GM13977 (cell line): ENCODE measurements at places on chromosomes 7 and 10.

GRCh38 chr7:27423290-27423689, 180.7 kb downstream of the EVX1 start:
- no peak for DNase-seq

DNA sequence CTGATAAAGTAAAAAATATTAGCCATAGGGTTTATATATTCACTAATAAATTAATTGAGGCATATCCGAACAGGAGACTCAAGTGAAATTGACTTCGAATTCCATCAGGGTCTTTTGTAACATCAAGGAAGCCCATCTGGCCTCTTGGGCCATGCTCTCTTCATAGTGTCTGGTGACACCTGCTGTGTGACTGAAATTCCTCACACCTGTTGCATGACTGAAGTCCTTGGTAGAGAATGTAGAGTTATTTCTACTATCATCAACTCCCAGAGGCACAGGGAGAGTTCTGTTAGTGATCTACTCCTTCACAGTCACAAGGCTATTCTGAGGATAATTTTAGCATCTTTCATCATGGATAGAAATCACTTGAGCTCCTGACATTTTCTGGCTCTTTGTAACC, 138.3 kb upstream of the LSM8 start:
- DNase-seq: no peak

- DNase-seq: no peak
Measured at GRCh38 chr10:3834404-3834803, 49.4 kb upstream of the KLF6 start.

- no peak for DNase-seq
Measured at GRCh38 chr10:100687143-100688003, 58.0 kb upstream of the PAX2 start.

GRCh38 chr10:31875608-31876007, 53.0 kb downstream of the ARHGAP12 start:
- DNase-seq: no peak

- no peak for DNase-seq
Measured at GRCh38 chr10:61606959-61607907, 55.5 kb upstream of the CABCOCO1 start.

DNA sequence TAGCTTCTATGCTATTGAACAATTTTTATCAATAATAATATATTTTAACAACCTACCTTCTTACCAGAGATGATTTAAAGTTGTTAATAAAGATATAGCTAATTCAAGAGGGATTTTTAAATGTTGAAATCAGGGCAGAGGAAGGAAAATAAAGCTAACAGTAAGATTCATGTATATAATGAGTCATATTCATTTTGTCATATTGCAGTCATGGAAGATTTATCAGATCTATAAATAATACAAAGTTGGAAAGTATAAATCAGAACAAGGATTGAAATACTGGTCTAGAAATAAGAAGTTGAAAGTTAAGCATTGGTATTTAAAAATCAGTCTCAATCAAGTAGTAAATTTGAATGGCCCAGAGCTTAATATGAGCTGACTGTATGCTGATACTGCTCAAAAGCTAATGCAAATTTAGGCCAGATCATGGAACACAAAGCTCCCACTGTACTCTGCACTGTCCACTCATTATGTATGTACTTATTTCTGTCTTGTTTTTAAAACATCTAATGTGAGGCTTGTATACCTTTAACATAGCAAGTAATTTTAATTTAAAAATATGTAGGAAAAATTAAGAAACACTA, 196.9 kb downstream of the ZEB1 start:
- DNase-seq: no peak

DNA sequence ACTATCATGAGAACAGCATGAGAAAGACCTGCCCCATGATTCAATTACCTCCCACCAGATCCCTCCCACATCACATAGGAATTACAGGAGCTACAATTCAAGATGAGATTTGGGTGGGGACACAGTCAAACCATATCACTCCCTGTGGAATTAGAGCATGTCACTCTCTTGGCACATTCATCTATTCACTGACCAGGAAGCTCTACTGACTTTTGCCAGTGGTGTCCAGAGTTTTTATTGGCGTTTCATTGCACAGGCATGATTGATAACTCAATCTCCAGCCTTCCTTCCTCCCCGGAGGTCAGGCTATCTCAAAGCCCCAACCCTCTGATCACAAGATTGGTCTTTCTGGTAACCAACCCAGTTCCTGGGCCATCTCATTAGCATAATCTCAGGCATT, 478.9 kb upstream of the NRP1 start:
- DNase-seq: no peak

DNA sequence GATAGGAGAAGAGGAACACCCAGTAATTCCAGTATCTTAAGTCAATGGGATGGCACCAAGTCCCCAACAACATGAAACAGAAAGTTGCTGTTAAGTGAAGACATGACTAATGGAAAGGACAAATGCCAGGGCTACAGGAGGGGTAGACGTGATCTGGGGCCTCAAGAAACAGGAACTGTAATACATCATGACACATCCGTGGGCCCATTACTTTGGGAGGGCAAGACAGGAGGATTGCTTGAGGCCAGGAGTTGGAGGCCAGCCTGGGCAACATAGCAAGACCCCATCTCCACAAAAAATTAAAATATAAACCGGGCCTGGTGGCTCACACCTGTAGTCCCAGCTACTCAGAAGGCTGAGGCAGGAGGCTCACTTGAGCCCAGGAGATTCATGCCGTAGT, 408.6 kb upstream of the PRKCQ start:
- no peak for DNase-seq

DNA sequence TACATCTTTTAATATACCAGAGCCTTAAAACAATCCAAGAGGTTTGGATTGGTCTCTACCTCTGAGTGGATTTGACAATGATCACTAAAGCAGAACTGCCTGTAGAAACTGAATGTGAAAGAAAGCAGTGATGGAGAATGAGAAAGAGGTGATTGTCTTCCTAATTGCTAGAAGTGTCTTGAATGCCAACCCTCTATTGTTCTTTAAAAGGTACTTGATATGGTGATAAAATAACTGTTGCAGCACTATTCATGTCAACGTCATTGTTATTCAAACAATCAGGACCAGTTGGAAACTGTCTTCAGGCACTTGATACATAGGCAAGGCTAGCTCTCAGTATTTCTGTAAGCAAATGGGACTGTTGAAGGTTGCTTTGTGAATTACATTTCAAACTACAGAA, 47.9 kb upstream of the ITPRID1 start:
- DNase-seq: no peak

GRCh38 chr7:28224172-28224571, 43.6 kb upstream of the JAZF1 start:
- no peak for DNase-seq

GRCh38 chr10:108616559-108617285, 1306.6 kb downstream of the XPNPEP1 start:
- no peak for DNase-seq

DNA sequence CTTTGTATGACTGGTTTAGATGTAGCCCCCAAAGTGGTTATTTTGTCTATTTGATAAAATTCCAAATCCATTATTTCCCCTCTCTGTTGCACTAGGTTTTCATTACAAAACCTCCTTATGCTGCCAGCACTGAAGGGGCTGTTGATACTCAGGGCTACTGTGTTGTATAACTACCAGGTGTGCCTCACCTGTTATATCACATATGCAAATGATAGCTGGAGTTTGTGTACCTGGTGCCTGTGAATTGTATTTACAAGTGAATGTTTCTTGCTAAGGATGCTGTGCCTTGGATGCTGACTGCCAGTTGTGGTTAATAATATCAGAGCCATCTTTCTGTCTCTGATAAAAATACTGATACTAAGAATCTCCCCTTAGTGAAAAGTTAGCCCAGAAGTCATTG, 84.8 kb upstream of the CCDC6 start:
- no peak for DNase-seq

- DNase-seq: no peak
Measured at GRCh38 chr10:14798636-14799035, 23.9 kb upstream of the FAM107B start.

- no peak for DNase-seq
Measured at GRCh38 chr7:105353752-105354328, 34.9 kb downstream of the SRPK2 start.

DNA sequence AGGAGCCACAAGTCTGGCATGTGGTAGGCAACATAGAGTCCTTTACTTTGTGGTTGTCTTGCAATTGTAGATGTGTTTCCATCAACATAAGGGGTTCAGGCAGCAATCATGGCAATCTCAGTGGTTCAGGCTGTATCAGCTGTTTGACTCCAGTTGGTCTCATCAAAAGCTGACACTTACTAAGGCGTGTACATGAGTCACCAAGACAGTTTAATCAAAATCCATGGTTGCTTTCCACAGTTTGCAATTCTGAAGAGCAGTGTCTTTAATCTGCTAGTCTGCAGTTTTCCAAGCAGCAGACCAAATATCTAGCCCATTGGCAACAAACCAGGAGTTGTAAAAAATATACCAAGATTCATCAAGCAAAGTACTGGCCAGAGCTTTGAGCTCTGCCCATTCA, 210.2 kb downstream of the MDFIC start:
- DNase-seq: no peak

GRCh38 chr10:129033340-129033739, 433.7 kb upstream of the MGMT start:
- no peak for DNase-seq

DNA sequence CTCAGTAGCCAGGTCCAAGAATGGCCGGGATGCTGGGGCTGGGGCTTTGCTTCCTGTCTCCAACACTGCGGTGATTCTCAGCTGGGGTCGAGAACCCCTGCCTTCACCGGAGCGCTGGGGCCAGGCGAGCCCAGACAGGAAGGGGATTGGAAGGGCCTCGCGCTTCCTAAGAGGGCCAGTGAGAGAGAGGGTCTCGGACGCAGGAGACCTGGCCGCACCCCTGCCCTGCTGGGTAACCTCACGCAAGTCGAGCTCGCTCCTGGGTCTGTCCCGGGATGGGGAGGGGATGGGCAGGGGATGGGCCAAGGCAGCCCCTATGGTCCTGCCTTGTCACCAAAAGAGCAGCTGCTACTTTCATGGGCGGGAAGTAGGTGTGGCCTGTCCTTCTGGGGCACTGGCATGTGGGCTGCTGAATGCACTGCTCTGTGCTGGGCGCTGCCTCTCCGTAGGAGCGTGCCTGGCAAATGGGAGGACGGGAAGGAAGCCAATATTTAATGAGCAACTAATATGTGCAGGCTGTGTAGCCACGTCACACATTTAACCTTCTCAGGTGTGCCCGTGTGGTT, 20.0 kb downstream of the KCNK18 start:
- peak; percentile 49 for DNase-seq

DNA sequence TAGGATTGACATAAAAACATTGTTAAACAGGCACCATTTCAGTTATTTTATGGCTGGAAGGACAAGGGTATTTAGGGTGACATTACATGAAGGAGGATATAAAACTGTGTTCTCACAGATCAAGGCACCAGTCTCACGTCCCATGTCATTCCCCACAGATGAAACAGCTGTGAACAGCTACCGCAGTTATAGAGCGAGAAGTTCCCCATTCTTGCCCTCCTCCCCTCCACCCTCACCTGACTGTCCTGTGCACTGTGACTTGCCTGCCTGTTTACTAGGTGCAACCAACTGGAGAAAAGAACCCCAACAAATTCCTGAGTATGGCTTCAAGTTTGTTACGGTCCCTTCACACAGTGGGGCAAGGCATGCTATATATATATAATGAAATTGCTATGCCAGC, 141.6 kb downstream of the SND1 start:
- no peak for DNase-seq

DNA sequence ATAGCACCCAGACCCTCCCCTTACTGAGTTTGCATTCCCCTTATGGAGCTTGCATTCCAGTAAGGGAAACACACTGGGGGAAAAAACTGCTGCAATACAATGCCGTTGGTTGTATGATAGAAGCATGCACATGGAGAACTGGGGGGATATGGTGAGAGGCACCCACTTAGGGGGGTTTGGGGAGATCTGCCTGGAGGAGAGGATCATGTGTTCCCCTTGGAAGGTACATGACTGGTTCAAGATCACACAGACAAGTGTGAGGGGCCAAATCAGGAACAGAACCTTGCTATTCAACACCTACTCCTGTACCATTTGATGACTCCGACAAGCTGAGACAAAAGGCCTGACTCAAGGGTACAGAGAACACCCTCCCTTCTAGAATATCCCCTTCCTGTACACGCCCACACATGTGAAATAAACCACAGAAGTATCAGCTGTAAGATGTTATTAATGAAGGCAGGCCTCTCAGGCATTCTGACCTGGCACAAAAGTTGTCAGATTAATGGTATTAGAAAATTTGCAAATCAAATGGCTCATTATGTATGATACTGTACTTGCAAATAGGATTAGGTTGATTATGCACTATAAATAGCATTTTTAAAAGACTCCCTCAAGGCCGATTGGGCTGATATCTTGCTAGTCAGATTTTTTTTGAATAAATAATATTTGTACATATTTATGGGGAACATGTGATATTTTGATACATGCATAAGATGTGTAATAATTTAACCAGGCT, 122.2 kb downstream of the NPY start:
- DNase-seq: no peak

GRCh38 chr7:137081321-137082093, 213.1 kb downstream of the CHRM2 start:
- DNase-seq: no peak

GRCh38 chr10:95445837-95446486, 115.2 kb downstream of the SORBS1 start:
- peak; percentile 68 for DNase-seq

DNA sequence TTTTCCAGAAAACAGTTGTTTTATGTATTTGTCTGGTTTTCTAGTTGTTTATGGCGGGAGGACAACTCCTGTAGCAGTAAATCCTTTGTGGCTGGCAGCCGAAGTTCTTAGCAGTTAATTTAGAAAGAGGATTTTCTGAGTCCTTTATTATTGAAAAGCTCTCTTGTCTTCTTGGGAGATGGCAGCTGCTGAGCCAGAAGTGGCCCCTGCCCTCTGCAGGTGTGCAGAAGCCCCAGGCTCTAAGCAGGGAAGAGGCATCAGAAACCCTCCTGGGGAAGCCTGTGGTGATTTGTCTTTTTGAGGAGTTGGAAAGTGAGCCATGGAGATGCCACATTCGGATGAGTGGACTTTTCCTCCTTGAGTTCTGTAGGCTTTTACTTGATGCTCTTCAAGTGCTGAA, 106.3 kb downstream of the GLRX3 start:
- no peak for DNase-seq

DNA sequence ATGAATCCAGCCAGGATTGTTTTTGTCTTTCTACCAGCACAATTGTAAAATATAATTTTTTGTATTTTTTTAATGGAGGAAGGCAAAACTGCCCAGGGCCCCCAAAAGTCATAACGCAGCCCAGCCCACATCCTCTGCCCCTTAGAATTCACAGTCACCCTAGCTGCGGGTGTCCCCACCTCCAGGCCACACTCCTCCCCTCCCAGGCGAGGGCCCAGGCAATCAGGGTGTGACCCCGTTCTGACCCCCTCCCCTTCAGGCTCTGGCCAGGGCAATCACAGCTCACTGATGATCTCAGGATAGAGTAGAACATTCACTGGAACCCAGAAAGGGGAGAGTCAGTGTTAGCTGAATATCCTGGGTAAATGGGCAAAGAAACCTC, 92.0 kb upstream of the MACROH2A2 start:
- DNase-seq: no peak

- no peak for DNase-seq
Measured at GRCh38 chr10:96850825-96851224, 18.7 kb downstream of the LCOR start.
